LHCN-M2 (cell line): ENCODE measurements at places on chromosomes 16 and 17. TPM values are rescaled to one million over a fixed set of nuclear protein-coding genes. Genes with fewer than 3 reads are reported as not detected.

GRCh38 chr16:89117227-89117974 is 23.7 kb downstream of the ACSF3 start:
- no peak for DNase-seq

Gene CCL11
- not detected in 2 replicates for total RNA-seq

- no peak for DNase-seq
These were observed 89.5 kb downstream of the VAT1L start for GRCh38 chr16:77877712-77878347.

DNA sequence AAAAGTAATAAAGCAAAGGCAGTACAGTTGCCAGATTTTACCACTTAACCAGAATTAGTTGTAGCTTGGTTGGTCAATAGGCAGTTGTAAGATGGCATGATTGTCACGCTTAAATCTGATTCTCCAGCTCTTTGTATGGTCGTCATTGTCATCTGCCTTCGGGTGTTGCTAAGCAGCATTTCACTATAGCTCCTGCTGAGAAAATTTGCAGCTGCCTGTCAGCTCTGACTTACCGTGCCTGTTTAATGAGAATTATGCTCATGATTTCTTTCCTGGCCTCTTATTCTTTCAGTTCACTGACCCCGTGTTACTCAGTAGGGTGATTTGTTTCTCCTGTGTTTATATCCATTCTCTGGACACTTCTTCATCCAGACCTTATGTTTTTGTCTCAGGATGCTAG is 66.7 kb downstream of the TANGO6 start:
- no peak for DNase-seq

GRCh38 chr17:77376795-77377709 is 236.3 kb downstream of the SEC14L1 start:
- no peak for DNase-seq

DNA sequence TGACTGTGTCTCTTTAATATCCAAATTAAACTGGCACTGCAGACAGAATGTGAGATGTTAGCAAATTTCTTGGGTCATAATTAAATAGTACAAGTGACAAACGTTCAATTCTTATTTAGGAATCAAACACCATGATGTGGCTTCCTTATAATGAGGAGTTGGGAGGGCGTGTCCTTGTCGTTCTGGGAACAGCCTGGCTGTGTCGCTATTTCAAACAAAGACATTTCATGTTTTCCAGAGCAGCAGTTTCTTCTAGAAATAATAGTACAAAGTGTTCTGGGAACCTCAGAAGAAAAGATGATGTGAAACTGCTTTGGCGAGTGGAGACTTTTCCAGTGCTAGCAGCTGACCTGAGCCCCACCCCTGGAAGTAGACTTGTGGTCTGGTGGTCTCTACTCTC is 301.7 kb upstream of the N4BP1 start:
- peak; percentile 12 for DNase-seq

DNA sequence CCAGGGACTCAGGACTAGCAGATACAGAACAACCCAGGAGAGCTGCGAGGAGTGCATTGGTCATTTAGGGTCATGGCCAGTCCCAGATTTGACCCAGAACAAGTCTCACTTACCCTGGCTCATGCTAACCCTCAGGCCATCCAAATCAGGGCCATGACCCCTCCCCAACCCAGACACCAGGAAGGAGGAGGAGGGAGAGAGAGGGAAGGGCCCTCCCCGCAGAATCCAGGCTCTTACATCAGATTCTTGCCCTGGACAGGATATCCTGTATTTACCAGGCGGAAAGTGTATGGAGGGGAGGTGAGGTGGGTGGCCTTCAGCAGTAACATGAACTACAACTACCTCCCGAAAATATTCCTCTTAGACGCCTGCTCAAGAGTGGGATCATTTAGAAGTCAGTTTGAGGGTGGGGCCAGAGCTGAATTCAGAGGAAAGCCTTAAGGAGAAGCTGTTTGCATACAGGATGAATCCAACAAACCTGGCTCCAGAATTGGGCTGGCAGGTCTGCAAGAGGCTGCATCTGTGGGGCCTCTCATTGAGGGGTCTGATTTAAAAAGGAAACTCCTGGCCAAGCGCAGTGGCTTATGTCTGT is 2.1 kb downstream of the VAT1 start:
- DNase-seq: no peak

Gene TTYH2
- total RNA-seq: 1.1 and 1.9 TPM in 2 replicates

Gene CMTM4
- total RNA-seq: 11.9 and 16.4 TPM in 2 replicates

DNA sequence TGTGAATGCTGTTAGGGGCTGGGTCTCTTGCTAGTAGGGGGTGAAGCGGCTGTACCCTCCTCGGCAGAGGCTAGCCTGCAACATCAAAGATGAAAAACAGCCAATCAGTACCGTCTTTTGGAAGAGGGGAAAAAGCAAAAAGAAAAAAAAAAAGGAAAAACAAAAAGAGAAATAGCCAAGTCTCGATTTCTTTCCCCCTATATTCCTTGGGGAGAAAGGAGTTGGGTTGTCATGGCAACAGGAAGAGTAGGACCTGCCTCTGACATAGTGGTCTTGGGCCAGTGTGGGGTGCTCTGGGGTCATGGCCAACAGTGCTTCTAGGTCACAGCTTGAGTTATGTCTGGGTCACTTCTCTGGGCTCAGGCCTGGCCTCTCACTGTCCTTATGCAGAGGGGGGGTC is 17.9 kb downstream of the ENGASE start:
- no peak for DNase-seq

- DNase-seq: no peak
These were observed 124.4 kb upstream of the ANKFN1 start for GRCh38 chr17:56028837-56029236.

GRCh38 chr17:14622615-14623101 is 321.8 kb downstream of the HS3ST3B1 start:
- DNase-seq: no peak

DNA sequence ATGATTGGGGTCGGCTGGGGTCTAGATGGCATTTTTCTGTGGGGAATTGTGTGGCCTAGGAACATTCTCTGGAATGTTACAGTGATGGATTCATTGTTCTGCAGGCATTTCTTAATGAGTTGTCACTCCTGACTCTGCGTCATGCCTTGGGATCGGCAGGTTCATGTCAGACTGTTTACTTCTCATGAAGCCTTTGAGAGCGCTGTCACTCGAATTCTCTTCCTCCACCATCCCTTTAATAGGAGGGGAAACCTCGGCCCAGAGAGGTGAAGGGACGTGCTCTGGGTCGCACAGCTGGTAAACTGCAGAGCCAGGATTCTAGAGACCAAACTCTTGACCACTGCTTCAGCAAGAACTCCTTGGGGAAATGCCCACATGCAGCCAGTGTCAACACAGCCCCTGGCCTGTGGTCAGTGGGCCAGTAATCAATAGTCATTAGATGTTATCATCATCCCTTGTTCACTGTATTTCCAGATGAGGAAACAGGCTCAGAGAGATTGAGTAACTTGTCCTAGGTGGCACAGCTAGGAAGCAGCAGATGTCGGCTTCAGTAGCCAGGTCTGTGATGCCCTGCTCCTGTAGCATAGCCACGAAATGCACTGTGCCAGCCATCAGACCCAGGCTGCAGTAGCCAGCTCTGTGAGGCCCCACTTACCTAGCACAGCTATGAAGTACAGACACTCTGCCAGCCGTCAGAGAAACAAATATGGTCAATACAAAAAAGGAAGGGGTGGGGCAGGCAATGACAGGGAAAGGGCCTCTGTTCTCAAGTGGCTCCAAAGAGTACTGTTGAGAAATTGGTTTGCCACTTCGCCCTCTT is 259.0 kb downstream of the CPPED1 start:
- no peak for DNase-seq

- no peak for DNase-seq
These were observed 62.4 kb upstream of the AKTIP start for GRCh38 chr16:53565296-53565863.

- DNase-seq: peak; percentile 75
These were observed 141.0 kb upstream of the KCNJ18 start for GRCh38 chr17:21551081-21551881.

GRCh38 chr16:83813823-83814658 is 6.3 kb downstream of the HSBP1 start:
- DNase-seq: peak; percentile 89

DNA sequence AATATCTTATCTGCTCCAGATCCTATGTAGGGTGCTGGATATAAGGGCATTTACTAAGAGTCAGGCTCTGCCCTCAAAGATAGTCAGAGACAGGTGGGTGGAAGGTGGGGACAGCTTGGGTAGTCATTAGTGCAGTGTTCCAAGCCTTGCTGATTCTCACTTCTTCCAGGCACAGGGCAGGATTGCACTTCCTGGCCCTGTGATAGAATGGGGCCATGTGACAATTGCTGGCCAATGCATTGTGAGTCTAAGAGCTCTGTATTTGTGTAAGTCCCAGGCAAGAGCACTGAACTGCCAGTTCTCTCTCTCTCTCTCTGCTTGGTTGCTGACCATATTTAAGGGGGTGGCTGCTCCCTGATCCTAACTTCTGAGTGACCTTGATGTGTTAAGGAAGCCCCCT is 112.1 kb downstream of the C16orf78 start:
- no peak for DNase-seq

- DNase-seq: no peak
These were observed 113.9 kb downstream of the BANP start for GRCh38 chr16:88064889-88065746.

DNA sequence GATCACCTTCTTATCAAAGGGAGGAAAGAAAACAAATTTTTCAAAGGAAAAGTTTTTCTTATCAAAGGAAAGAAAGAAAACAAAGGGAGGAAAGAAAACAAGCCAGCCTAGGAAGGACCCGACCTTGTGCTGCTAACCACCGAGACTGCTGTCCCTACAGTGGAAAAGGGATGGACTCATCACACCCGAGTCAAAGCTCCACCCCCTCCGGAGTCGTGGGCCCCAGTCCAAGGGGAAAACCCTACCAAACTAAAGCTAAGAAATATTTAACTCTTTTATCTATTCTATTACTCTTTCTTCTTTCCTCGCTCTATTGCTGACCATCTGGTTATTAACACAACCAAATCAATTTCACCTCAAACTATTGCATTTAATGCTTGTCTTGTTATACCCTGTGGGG is 6.1 kb upstream of the ENDOV start:
- DNase-seq: no peak

Gene DLX3
- total RNA-seq: 0.29 and 0.32 TPM in 2 replicates

Gene PIRT
- not detected in 2 replicates for total RNA-seq

Gene SLC22A31
- 0.06 TPM in 1 of 2 replicates, not detected in the other for total RNA-seq

Gene EVI2A
- total RNA-seq: 38.0 and 53.9 TPM in 2 replicates

Gene DNAAF8
- 0.06 and 0.98 TPM in 2 replicates for total RNA-seq

DNA sequence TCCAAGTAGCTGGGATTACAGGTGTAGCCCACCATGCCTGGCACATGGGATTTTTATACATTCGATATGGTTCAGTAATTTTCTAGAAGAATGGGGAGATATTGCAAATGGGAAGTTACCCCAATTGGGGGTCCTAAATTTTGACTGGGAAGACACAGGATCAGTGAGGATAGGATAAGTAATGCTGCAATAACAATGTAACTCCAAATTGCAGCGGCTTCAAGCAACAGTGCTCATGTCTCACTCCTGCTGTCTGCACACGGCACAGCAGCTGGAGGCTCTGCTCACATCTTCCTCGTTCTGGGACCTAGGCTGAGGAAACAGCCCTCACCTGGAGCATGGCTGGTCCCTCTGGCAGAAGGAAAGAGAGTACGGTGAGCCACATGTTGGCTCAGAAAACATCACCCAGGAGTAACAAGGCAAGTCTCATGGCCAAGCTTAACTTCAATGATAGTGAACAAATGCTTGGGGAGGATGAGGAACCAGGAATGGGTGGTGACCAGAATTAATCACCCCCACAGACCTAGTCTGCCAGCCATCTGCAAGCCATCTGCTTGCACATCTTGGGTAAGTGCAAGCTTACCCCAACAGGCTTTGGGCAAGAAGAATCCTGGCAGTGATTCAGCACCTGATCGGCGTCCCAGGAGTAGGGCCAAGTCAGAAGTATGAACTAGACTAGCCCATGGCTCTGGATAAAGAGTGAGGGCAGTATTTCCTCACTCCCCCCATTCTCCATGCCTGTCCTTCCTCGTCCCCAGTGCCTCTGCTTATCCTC is 229.2 kb downstream of the COPRS start:
- DNase-seq: no peak

DNA sequence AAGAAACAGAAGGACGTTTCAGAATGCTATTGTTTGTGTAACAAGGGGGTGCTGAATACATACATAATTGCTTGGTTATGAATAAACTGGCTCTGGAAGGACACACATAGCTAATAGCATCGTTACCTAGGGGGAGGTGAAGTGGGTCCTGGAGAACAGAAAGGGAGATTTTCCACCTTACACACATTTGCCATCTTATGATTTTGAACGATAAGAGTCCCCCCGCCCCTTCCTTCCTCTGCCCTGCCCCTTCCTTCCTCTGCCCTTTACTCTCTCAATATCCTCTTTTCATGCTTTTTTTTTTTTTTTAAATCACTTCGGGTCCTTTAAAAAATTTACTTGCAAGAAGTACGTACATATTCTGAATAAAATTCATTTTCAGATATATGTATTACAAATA is 902 bp upstream of the DHRS7B start:
- DNase-seq: no peak

DNA sequence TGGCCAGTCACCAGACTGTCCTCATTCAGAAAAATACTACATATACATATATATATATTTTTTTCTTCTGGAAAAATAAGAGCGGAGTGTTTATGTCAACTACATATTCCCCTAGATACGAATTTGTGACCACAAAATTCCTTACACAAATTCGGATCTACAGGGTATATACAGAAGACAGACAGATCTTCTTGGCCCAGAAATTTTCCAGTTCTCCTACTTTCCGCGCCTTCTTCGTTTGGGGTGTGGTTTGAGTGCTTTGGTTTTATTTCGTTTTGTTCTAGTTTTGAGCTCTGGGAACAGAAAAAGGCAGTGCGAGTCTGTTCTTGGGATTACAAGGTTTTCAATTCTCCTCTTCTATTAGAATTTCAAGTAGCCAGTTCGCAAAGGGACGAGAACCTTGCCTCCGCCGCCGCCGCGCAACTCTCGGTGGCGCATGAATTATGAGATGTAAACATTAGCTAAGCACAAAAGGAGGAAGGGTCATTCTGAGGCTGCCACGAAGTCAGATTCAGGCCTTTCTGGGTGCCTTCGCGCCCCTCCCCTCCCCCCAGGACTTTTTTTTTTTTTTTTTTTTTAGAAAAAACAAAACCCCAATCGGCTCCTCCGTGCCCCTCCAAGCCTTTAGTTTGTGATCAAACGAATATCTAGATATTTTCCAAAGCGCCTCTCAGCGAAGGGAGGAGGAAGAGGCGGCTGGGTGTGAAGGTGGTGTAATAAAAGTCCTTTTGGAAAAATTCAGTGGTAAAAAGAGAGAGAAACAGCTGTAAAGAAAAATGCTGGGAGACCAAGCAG is 1.8 kb upstream of the HOXB4 start:
- DNase-seq: no peak

Gene MMD
- total RNA-seq: 17.5 and 17.7 TPM in 2 replicates

Gene QRICH2
- 1.4 and 2.6 TPM in 2 replicates for total RNA-seq
